ENCODE measurements at places on chromosomes 4 and X. TPM values are rescaled to one million over a fixed set of nuclear protein-coding genes. Genes with fewer than 3 reads are reported as not detected.

GRIA2 gene
- 339 TPM for total RNA-seq

AREG gene
- total RNA-seq = not detected

UNC5C gene
- total RNA-seq = 14.3 TPM

FAAH2 gene
- 3.3 TPM for total RNA-seq

GSX2 gene
- total RNA-seq = 3.3 TPM

TMSB15B gene
- 22.4 TPM for total RNA-seq

FNIP2 gene
- 63.2 TPM for total RNA-seq

DCX gene
- total RNA-seq = 231 TPM

MAOB gene
- 4.9 TPM for total RNA-seq

AMTN gene
- not detected for total RNA-seq

NEXMIF gene
- 51.4 TPM for total RNA-seq

PRPS2 gene
- 48.9 TPM for total RNA-seq

FRMD7 gene
- 0.41 TPM for total RNA-seq

POLN gene
- 8.6 TPM for total RNA-seq

TLR3 gene
- total RNA-seq = 0.41 TPM

MAGEB6B gene
- not detected for total RNA-seq

MRPS18C gene
- total RNA-seq = 35.9 TPM

HSD17B11 gene
- total RNA-seq = 52.6 TPM
